ENCODE measurements at places on chromosomes 2 and 18. TPM values are rescaled to one million over a fixed set of nuclear protein-coding genes. Genes with fewer than 3 reads are reported as not detected.

The CXCR2 gene
- total RNA-seq: not detected

- DNase-seq: no peak
Measured at GRCh38 chr2:233799087-233799665, 21.0 kb downstream of the MROH2A start.

DNA sequence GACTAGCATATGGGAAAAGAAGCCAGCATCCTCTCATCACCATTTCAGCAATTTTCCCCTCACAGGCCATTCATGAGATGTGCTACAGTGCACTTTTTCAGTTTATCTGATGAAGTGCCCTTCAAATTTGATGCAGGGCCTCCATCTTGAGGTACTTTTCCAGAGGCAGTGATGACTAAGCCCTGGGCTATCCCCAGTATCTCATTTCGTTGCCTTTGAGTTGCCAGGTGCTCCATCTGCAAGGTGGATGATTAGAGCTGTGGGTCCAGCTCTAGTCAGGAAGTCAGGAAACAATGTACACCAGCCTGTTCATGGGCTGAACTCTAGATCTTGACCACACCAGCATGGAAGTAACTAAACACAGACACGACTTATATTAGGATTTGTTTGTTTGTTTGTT is 425.2 kb downstream of the METTL4 start:
- DNase-seq: peak; percentile 18

- DNase-seq: no peak
Measured at GRCh38 chr2:70961648-70961994, 16.8 kb upstream of the ANKRD53 start.

- no peak for DNase-seq
Measured at GRCh38 chr18:9715088-9715343, 6.9 kb downstream of the RAB31 start.

DNA sequence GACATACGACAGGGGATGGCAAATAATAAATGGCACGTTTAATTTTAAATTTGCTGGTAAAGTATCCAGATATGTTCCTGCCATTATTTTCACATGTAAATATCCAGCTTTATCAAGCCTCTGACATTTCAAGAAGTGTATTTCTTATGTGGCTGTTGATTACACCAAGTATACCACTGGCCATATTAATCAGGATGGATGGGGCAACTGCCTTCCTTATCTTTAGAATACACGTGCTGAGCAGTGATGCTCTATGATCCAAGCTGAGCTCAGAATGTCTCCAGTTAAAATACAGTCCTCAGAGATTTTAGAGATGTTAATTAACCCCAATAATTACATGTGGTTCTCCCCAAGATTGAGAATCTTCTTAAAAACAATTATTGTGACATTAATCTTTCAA is 38.3 kb upstream of the RAPGEF4 start:
- no peak for DNase-seq

- no peak for DNase-seq
Measured at GRCh38 chr2:5385596-5385995, 306.6 kb upstream of the SOX11 start.

DNA sequence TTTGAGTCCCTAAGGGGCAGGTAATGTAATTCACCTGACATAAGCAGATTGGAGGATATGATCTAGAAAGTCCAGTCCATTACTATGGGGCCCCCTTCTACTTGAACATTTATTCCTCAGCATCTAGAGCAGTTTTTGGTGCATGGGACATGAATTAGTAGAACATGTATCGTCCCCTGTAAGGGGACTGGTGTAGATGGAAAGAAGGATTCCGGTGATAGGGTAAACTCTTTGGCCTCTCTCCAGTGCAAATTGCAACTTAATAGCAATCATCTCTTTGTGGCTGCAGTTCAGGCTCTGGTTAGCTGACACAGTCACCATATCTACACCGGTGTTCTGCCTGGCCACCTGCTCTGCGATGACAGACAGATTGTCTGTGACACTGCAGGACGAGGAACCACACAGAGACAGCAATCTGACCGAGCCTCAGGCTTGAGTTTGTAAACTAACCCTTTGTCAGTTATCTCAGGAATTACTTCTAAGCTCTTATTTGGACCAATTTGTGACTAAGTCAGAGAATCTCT is 6.4 kb upstream of the SLC8A1 start:
- DNase-seq: no peak

- no peak for DNase-seq
Measured at GRCh38 chr18:55076643-55077218, 117.5 kb upstream of the CCDC68 start.

The VSNL1 gene
- not detected for total RNA-seq

DNA sequence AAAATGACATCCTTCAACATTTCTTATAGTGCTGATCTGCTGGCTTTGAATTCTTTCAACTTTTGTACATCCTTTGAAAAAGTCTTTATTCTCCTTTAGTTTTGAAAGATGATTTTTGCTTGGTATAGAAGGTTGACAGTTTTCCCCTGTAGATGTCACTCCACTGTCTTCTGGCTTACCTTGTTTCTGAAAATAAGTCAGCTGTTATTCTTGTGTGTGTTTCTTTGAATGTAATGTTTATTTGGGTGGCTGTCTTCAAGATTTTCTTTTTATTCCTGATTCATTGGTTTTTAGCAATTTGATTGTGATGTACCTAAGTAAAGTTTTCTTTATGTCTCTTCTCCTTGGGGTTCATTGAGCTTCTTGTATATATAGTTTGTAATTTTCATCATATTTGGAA is 47.6 kb downstream of the ACTR3 start:
- DNase-seq: no peak

- DNase-seq: no peak
Measured at GRCh38 chr2:65213035-65213434, 14.6 kb upstream of the ACTR2 start.

The UGT1A3 gene
- total RNA-seq: 67.1 TPM

The GCG gene
- total RNA-seq: not detected

DNA sequence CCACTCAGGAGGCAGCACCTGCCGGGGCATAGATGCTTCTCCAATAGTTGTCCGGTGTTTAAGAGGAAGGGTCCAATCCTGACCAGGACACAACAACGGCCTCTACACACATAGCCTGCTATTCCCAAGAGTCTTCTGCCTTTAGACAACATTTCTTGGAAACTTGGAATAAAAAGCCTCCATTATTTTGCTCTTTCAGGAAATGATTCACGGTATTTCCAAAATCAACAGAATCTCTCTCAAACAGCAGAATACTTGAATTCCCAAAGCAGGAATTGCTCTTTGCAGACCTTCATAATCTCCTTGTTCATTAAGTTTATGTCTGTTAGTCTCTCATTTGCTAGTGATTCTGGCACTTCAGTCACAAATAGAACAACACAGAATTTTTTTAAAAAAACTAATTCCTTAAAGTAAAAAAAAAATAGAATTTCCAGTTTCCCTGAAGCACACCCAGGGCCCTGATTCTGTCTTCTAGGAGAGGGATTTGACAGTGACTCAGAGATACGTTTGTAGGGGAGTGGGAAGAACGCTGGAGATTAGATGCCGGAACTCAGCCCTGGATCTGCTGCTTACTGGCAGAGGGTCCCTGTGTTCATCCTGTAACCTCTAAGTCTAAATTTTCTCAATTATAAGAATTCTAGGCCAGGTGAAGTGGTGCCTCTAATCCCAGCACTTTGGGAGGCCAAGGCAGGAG is 74.7 kb downstream of the NAB1 start:
- DNase-seq: no peak

The FSHR gene
- not detected for total RNA-seq

DNA sequence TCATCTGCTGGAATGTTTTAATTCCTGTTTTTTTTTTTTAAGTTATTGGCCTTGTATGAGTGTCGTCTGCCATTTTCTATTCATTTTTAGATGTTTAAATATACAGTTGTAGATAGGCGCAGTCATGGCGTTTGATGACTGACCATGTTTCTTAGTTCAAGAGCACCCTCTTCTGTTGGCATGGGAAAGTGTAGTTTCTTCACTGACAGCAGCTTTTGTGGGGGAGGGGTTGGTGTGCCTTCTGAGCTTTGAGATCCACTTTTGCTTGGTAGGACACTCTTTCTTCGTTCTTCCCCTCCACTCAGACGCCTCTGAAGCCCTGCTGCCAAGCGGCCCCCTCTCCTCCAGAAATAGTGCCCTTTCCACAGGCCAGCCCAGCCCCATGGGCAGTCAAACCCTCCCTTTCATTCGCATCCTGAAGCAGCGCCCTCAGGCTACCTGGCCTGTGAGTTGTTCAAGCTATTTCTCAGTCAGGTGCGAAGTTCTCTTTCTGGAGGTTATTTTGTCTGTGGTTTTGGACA is 492.0 kb downstream of the TNS1 start:
- DNase-seq: peak; percentile 74

The CRYBA2 gene
- not detected for total RNA-seq

- DNase-seq: no peak
Measured at GRCh38 chr2:227450926-227451654, 20.9 kb upstream of the AGFG1 start.

DNA sequence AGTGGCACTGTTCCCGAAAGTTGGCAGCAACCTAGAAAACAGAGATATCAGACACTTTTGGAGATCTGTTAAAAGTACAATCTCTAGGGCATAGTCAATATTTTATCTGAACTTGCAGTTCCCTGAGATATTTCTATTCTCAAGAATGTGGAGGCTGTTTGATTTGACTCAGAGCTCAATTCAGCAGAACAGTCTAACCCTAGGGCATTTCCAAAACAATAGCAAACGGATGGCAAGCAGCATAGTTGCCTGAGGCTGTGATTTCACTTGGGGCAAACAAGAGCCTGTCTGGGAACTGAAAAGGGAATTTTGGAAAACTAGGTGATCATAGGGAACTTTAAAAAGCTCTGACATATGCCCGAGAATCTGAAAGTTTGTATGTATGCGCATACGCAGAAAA is 772.8 kb upstream of the LRRTM1 start:
- no peak for DNase-seq

The FZD7 gene
- total RNA-seq: 30.9 TPM

DNA sequence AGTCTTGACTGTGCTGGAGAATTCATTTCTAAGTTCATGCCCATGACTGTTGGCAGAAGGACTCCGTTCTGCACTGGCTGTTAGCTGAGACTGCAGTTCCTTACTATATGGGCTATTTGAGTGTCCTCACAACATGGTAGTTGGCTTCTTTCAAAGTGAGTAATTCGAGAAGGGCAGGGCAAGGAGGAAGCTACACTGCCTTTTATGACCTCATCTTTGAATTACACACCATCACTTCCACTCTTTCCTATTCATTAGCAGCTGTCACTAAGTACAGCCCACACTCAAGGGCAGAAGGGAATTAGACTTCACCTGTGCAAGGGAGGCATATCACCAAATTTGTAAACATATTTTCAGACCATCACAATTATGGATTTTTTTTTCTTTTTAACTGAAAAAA is 55.9 kb upstream of the EPAS1 start:
- peak; percentile 62 for DNase-seq

- DNase-seq: no peak
Measured at GRCh38 chr2:38039121-38039910, 36.6 kb downstream of the CYP1B1 start.

DNA sequence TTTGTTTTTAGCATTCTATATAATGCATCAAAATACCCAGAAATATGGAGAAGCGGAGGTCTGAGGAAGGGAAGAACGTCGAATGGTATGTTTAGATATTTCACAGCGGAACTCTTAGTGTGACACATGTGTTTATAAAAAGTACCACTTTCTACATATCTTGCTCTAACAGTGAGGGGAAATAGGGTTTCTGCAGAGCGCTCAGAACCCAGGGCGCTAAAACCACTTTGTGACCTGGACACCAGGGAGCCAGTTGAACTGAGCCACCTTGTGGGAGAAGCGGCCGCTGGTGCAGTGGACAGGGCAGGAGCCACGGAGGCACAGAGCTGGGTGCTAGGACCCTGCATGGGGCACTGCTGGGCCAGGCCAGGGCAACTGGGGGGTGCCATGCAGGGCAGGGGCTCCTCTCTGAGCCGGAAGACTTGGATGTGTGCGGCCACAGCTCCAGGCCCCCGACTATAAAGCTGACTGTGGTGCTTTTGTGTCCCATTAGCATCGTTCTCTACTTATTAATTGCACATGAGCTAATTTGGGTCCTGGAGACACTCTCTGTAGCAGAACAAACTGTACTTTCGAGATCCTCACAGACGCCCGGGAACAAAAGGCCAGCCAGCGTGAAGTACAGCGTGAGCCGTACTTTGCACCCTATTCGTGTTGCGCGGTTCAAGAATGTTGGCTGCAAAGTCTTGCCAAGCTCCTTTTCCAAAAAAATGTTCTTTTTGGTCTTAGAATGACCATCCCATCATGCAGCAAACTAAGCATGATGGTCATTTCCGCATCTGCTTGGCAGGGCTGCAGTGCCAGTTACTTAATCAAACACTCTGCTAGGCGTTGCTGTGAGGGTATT is 151.9 kb upstream of the ALKAL2 start:
- DNase-seq: no peak

DNA sequence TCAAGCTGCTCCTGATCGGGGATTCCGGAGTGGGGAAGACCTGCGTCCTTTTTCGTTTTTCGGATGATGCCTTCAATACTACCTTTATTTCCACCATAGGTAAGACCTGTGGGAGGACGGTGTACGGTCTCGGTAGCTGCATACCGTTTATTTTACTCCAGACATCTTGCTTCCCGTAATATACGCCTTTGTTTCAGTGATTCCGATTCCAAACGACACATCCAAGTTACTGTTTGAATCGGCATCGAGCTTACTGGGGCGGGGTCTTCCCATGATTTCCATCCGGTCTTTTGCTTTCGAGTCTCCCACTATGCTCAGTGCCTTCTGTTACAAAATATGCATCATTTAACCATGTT is 731 bp downstream of the RAB10 start:
- no peak for DNase-seq

GRCh38 chr2:234373481-234374149 is 123.3 kb downstream of the ARL4C start:
- DNase-seq: no peak

The RETSAT gene
- 52.1 TPM for total RNA-seq

The CD8B2 gene
- not detected for total RNA-seq

The TMEM163 gene
- total RNA-seq: 2.4 TPM

The MTX2 gene
- total RNA-seq: 48.5 TPM

The CPSF3 gene
- total RNA-seq: 52.0 TPM

- DNase-seq: no peak
Measured at GRCh38 chr2:196607073-196607472, 32.4 kb upstream of the CCDC150 start.

- no peak for DNase-seq
Measured at GRCh38 chr2:20130821-20131645, 79.6 kb upstream of the LAPTM4A start.

DNA sequence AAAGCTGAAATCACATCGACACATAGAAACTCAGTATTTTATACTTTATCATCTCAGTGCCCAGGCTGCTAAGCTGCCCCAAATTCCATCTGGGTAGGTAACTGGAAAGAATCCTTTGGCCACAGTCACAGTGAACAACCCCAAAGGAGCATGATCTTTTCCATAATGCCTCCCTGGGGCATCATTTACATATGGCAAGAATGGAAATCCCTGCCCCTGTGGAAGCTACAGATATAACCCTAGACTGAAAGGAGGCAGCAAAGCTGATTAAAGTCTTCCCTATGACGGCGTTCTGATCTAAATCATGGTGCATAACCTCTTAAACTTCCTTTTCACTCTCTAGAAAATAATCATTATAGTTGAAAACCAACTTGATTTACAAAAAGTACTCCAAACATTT is 41.5 kb downstream of the MAP3K19 start:
- no peak for DNase-seq

The KIF1A gene
- not detected for total RNA-seq
